ENCODE measurements at places on chromosomes 3 and 15. TPM values are rescaled to one million over a fixed set of nuclear protein-coding genes. Genes with fewer than 3 reads are reported as not detected.

Gene PLCH1
- 0.07 TPM for total RNA-seq

Gene IL12A
- not detected for total RNA-seq

Gene RNU5B-1
- not detected for total RNA-seq

Gene ZBBX
- total RNA-seq = not detected

Gene ATP13A4
- 0.51 TPM for total RNA-seq

Gene IL17RE
- 1.5 TPM for total RNA-seq

Gene CAPN3
- 3.2 TPM for total RNA-seq

Gene GREM1
- total RNA-seq = not detected

Gene CTXN2
- total RNA-seq = not detected

Gene MNS1
- 0.18 TPM for total RNA-seq

Gene PATL2
- 0.28 TPM for total RNA-seq

Gene GJD2
- not detected for total RNA-seq

Gene GOLGA6A
- 0.61 TPM for total RNA-seq

Gene DNAH12
- total RNA-seq = 0.20 TPM

Gene CAND2
- total RNA-seq = 1.2 TPM

Gene MYO5A
- total RNA-seq = 3.3 TPM

Gene EFHB
- not detected for total RNA-seq

Gene RASA2
- 4.1 TPM for total RNA-seq

Gene DAZL
- total RNA-seq = not detected

Gene FETUB
- 55.1 TPM for total RNA-seq

Gene FGF12
- 0.77 TPM for total RNA-seq

Gene EPHA6
- not detected for total RNA-seq

Gene ZNF80
- total RNA-seq = not detected

Gene SAMD7
- total RNA-seq = not detected

Gene PHLDB2
- total RNA-seq = 38.7 TPM

Gene TLR9
- not detected for total RNA-seq

Gene SLC25A36
- total RNA-seq = 3.1 TPM

Gene SLC30A4
- 3.7 TPM for total RNA-seq

Gene ISLR
- 4.6 TPM for total RNA-seq

Gene CDCP1
- total RNA-seq = 2.7 TPM

Gene DLG1
- 50.2 TPM for total RNA-seq

Gene TRAIP
- 3.1 TPM for total RNA-seq

Gene SHQ1
- 6.3 TPM for total RNA-seq

Gene ADCY5
- total RNA-seq = 2.8 TPM

Gene GOLGA8M
- total RNA-seq = 1.0 TPM

Gene OGG1
- total RNA-seq = 14.8 TPM

Gene SHC4
- total RNA-seq = not detected

Data from right lobe of liver (tissue), 6 donors.